Activated T-helper 1 cell treated with anti-CD3 and anti-CD28 coated beads, Interleukin-12 subunit alpha, Interleukin-12 subunit beta, Interleukin-2, Interleukin-4 antibody, amounts not matched to agents 30 ng/mL and 10 ng/mL and 1 ng/mL, durations not matched to agents 14 hours and 24 hours and 36 hours (primary cell): ENCODE measurements at places on chromosomes 3 and 15.

- no peak for DNase-seq
Observed at GRCh38 chr15:27853624-27854455, 245.3 kb downstream of the OCA2 start.

GRCh38 chr3:189334064-189334920 lies 162.5 kb downstream of the TPRG1 start:
- no peak for DNase-seq

DNA sequence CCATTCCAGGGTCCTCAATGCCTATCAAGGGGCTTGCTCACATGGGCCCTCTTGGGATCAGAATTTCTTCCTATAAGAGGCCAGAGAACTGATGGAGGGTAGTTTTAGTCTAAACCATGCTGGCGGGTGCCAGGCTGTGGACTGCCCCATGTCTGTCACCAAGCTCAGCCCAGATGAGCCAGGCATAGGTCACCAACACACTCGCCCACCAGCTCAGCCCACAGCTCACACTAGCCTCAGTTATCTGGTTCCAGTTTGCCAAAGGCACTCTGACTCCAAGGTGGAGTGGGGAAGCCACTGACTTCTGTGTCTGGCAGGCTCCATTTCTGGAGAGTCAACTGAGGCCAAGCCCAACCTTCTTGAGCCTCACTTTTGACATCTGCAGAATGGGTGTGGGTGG lies 50.7 kb upstream of the INSYN1 start:
- no peak for DNase-seq

- DNase-seq = no peak
Observed at GRCh38 chr3:123658852-123659206, 74.0 kb upstream of the HACD2 start.

- DNase-seq = no peak
Observed at GRCh38 chr15:86235667-86236066, 156.0 kb downstream of the AGBL1 start.

GRCh38 chr3:183375337-183375736 lies 53.1 kb downstream of the MCF2L2 start:
- DNase-seq = no peak

GRCh38 chr15:40229316-40229715 lies 9.5 kb upstream of the PAK6 start:
- DNase-seq = no peak

DNA sequence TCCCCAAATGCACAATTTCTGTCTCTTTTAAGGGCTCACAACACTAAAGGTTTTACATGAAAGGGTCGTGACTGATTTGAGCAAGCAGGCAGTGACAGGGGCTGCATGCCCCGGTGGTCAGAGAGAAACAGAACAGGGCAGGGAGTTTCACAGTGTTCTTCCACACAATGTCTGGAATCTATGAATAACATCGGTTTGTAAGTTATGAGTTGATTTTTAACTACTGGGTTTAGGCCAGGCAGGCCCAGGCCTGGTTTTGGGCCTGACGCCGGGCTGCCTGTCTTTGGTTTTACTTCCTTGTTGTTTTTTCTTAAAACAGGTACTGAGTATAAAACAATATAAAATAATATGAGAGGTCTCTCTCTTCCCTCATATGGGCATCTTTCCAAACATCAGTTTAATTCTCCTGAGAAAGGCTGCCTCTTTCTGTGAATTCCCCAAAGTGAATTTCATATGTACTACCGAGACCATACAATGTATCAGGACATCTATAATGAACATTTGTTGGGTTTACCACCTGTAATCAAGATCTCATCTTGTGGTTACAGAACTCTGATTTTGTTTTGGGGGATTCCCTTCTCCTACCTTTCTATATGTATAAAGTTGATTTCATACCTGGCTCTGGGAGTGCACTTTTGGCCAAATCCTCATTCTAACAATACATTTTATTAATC lies 74.4 kb downstream of the CD200 start:
- DNase-seq = no peak

DNA sequence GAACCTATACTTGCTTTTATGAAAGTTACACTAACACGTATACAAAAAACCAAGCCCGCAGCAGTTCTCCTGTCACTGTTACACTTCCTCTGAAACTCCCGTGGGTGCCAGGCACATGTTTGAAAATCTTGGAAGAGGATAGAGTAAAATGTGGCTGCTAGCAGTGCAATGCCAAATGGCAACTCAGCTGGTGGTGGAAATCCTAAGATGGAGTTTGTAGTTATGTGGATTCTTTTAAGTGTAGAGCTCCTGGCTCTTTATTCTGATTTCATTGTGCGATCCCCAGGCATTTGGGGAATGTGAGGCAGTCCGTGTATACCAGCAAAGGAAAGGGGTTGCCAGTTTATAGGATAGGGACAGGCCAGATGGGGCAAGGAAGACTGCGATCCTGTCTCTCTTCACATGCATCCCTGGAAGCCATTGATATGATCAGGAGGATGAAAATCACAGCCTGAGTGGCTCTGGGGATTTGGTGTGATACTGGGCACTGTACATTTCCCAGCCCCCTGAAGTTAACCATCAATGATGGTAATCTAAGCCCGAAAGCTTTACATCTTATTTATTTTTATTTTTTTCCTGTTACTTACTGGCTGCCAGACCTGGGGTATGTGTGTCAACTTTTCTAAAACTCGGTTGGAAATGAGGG lies 1.1 kb downstream of the STAC start:
- no peak for DNase-seq

- DNase-seq = no peak
Observed at GRCh38 chr15:97759363-97759762, 201.1 kb upstream of the ARRDC4 start.

DNA sequence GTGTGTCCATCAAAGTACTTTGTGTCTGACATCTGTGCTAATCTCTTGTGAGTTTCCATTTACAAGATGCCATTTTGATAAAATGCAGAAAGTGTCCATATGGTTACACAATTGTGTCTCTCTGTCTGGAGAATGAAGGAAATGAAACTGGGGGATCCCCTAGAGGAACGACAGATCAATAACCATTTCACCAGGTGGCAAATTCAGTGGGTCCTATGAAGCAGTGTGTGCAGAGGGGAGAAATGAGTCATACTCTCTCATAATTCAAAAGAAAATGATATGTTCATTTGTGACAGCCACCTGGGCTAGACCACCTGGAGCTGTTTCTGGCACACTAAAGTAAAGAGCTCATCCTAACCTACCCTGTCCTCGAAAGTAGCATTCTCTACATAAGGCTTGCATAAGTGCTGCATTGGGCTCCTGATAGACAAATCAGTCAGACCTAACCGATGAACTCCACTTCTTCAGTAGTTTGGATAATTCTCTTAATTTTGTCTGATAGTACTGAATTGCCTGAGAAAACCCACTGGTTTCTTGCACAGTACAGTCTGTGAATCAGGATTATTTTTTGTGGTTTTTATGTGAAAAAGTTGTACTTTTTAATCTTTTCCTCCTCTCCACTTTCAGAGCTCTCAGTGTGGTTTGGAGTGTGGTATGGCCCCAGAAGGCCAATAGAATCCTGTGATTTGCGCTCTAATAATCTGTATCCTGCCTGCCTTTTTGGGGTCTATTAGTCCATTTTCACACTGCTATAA lies 10.3 kb upstream of the CD47 start:
- DNase-seq = peak; percentile 32

GRCh38 chr3:44931791-44932190 lies 44.2 kb downstream of the ZDHHC3 start:
- no peak for DNase-seq

DNA sequence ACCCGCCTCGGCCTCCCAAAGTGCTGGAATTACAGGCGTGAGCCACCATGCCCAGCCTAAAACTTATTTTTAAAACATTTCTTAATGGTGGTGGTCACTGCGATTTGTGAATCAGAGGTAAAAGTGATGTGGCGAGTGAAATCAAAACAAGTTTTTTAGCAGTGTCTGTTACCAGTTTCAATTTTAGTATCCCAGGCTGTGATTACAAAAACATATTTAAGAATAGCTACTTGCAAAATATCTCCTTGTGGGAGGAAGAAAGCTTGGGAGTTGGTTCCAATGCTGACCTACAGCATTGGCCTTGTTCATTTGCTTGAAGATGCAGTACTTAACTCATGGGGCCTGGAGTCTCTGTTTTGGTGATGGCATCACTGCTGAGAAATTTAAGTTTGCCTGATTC lies 4.5 kb downstream of the RAB7A start:
- DNase-seq = no peak

DNA sequence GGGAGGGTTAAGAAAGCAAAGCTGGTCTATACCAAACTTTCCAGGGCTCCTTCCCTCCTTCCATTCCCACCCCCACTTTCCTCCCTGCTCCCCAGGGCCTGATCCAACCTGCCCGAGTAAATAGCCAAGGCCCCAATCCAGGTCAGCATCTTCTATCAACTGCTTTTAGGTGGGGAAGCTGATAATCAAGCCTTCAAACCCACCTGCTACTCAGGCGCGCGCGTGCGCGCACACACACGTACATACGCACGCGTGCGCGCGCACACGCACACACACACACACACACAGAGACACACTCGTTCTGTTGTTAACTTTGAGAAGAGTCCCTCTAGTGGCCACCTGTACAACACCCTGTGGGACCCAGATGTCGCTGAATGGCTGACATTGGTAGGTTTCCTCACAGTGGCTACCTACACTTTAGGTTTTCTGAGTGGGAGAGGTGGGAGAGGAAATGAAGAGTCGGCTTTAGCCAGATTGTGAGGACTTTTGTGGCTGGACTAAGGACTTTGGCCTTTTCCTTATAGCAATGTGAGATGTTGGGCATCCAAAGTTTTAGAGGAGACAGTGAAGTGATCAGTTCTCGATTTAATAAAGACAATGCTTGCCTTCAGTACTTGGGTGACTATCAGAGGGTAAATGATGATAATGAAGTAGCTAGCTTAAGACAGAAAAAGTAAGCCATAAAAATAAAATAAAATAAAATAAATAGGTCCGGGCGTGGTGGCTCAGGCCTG lies 179.9 kb upstream of the C2CD4B start:
- peak; percentile 24 for DNase-seq

DNA sequence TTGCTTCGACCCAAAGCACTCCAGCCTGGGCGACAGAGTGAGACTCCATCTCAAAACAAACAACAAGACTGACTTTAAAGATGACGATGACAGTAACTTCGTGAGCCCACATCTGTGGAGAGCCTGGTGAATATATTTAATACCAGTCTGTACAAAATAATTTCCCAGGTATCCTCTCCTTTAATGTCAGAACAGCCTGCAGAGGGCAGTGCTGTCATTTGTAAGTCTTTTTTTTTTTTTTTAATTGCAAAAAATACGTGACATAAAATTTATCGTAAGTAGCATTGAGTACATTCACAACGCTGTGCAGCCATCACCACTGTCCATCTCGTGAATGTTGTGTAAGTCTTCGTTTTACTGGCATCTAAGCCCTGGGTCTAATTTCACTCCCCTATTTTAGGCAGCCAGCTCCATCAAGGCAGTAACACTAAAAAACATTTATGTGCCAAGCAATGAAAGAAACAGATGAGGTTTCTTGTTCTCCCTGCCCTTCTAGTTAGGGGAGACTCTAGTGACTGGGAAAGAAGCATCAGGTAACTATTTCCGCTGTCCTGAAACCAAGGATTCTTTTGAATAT lies 1.4 kb downstream of the HTD2 start:
- DNase-seq = peak; percentile 26

DNA sequence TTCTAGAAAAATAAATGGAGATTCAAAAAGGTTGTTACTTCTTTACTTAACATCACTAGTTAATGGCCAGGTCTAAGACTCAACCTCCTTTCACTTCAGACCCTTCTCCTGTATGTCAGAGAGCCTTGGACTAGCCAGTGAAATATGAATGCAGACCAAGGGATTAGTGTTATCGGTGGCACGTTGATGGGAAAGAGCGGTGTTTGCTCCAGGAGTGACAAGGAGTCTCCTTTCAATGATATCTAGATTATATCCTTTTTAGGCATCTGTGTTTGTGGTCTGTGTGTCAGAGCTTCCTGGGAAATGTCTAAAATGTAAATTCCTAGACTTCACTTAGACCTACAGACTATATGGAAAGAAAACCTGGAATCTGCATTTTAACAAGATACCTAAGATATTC lies 658.0 kb upstream of the KCNMB2 start:
- DNase-seq = no peak

- no peak for DNase-seq
Observed at GRCh38 chr3:41159588-41160189, 39.6 kb upstream of the CTNNB1 start.

DNA sequence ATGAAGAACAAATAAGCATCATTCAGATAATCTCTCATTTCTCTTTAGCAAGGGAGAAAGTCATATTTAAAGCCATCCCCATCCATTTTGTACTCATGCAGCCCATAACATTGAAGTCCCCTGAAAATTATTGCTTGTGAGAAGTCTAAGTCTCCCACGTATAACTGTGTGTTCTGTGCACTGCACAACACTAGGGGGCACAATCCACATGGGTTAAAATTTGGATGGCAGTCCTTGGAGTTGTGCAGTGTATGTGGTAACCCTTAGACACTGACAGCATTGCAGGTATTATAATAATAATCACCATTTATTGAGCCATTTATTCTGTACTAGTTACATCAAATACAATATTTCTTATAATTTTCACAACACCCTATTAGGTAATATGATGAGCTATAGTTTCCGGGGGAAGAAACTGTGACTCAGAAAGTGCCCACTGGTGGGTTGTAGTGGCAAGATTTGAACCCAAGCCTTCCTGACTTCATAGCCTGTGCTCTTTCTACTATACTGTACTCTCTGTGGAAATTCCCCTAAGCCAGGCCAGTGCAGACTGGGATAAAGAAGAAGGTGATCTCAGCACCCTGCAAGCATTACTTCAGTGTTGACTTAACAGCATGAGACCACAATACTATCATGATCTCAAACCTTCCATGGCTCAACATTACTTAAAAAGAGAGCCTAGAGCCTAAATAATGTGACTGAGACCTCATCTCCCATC lies 15.7 kb downstream of the KCNAB1 start:
- DNase-seq = no peak

DNA sequence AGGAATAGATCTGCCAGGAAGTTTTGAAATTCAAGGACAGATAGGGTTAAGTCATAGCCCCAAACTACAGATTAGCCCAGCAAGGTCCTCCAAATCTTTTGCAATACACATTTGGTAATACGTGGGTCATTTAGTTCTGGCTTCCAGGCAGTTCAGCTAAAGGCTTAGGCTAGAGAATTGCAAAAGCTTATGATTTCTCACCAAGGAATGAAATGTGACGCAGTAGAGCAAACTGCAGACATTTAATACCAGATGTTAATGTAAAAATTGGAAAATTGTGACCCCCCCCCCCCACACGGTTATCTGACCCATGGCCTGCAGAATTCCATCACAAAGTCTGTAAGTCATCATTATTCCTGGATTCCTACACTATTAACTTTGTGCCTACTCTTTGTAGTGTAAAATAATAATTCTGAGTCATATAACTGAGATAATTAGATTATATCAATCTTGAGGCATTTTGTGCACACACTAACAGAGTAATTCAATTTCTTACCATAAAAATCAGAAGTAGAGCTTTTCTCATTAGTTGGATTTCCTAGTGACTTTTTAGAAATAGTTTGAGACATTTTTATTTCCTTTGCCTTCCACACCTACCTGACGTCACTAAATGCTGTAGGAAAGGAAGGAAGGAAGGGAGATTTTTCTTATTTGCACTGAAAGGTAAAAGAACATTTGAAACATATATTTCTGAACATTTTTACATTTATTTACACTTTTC lies 235.2 kb downstream of the DTWD1 start:
- no peak for DNase-seq
